NCI-H2081 (cell line): ENCODE measurements at places on chromosomes 16 and 17.

DNA sequence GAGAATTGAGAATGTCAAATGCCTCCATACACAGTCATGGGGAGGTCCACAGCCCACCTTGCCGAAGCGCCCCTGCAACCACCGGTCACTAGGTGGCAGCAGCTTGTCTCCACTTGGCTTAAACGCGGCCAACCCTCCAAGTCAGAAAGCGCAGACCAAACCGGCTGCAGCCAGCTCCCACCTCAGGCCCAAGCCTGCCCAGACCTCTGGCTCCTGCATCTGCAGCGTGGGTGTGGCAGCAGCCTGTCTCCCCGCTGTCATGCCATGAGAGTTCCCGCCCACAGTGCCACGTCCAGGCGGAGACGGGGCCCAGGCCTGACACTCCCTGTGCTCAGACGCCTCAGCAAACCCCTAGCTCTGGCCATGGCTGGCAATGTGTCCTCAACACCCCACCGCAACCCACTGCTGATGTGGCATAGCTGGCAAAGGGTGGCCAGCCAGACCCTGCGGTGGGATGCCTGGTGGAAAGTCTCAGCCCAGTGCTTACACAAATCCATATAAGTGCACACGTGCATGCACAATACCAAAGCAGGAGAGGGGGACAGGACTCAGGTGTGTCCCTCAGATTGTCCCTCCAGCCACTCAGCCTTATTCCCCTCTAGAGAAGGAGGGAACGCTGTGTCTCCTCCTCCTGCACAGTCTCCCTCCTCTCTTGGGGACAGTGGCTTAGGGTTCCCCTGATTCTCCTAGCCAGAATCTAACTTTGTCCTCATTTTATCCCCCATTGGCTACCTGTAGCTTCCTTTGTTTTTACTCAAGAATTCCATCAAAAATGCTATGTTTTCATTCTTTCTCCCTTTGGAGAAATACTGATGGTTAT, 10.9 kb downstream of the COPZ2 start:
- peak; percentile 88 for DNase-seq

- DNase-seq, result no peak
These were observed 75.6 kb downstream of the SPECC1 start for GRCh38 chr17:20084621-20085282.

DNA sequence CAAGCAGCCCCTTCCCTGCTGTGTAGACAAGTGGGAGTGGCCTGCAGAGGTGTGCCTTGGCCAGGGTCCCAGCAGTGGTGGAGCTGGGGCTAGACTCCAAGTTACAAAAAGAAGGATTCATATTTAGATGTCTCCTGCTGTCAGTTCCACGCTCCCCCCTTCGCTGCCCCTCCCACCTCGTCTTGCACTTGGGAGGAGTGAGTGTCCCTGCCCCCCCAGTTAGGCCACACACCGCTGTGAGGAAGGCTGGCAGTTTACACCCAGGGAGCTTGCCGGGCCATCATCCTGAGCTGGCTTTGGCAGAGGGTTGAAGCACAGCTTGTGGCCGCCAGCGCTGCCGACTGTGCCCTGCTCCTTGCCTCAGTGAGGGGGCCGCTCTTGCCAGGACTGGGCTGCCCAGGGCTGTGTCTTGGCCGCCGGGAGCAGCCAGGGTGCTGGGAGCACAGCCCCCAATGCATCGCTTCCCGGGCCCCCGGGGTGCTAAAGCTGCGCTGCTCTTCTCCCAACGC, 44.3 kb downstream of the ELAC2 start:
- no peak for DNase-seq

DNA sequence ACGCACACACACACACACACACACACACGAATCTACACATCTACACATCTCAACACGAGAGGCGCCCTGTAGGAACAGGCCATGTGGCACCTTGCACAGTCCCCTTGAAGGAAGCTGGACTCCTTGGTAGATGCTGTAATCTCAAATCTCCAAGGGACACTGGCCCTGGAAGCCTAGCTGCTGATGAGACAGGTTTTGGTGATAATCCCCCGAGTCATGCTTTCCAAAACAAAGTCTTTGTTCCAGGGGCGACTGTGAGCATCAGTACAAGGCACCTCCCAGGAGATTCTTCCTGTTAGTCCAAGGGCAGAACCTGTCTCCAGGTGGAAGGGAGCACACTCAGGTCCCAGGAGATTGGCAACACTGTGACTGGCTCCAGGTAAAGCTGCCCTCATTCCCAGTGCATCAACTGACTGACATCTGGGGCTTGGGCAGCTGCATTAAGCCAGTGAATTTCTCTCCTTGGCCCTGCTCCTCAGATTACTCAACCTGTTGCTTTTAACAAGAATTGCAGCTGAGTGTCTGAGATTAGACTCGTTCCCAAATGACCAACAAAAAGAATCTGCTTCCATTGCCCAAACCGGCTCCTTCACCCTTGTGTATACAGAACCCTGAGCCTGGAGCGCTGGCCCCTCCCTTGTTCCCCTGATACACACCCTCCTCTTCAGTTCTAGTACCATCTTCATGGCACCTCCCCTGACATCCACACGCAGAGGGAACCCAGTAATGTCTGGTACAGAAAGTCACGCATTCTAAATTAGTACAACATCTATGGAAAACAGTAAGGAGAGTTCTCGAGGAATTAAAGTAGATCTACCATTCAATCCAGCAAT, 13.9 kb upstream of the TNRC6C start:
- no peak for DNase-seq

GRCh38 chr16:4266372-4266771, 6.5 kb downstream of the TFAP4 start:
- DNase-seq, result no peak

- no peak for DNase-seq
These were observed 4.0 kb downstream of the AKTIP start for GRCh38 chr16:53498984-53499383.

DNA sequence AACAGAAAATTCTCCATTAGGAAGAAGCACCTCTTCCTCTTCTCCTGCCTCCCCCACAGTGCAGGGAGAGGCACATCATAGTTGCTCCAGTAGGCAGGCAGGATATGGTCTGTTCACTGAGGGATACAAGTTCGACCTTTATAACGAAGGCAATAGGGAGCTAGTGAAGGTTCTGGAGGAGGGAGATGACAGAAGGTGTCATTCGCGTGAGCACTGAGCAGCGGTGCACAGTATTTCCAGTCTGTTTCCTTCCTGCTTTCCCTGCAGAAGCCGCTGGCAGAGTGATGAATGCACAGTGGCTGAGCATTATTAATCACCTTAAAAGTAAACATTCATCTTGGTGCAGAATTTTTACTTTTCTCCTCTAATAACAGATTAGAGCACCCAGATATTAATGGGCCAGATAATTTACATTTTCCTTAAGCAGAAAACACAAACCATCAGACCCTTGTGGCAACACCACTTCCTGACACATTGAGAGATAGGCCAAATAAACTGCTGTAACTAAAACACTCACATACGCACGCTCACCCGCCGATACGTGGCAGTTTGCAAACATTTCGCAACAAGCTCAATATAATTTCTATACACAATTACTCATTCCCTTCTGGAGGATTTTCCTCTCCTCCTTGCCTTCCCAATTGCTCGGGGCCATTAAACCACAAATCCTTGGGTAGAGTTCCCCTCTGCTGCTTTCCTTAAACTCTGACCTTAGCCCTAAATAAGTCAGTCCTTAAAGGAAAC, 69.5 kb downstream of the AIPL1 start:
- DNase-seq, result no peak

GRCh38 chr16:84897911-84898377, 78.2 kb downstream of the CRISPLD2 start:
- DNase-seq, result no peak
